ENCODE measurements at places on chromosomes 11 and 22.
A peak's percentile ranks its signal among the peaks of the same experiment; 100 is the strongest.

GRCh38 chr11:62419314-62419929 lies 589 bp downstream of the SCGB1A1 start:
- DNase-seq: no peak

DNA sequence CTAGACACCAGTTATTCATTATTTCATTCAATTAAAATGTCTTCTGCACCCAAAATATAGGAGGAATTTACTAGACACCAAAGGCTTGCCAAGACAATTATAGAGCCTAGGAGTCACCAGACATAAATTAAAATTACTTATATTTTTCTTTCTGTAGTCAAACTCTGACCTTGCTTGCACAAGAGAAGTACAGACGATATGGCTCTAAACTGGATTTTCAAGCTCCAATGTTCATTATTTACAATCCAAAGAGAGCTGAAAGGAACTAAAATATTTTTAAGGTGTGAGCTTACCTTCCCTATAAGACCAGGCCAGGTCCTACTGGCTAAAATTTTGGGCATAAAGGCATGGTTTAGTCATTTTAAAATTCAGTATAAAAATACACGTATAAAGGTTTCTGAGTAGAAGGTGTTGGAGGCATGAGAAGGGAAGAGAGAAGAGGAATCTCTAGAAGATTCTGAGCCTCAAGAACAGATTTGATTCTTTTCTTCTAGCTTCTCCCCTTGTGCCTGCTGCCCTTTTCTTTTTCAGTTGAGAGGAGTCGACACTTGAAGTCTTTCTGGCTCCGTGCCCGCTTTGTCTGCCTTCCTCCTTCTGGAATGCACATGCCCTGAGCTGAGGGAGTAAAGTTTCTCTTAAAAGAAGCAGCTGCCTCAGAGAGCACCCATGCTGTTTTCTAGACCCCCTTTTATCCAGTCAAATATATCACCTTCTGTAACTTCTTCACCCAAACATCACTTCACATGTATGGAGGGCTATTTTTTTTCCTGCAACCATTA lies 13.5 kb downstream of the C11orf97 start:
- DNase-seq: peak; percentile 78

- DNase-seq: no peak
These were observed 30.4 kb downstream of the DUSP8 start for GRCh38 chr11:1541474-1542204.

GRCh38 chr11:106683435-106683834 lies 334.8 kb downstream of the GUCY1A2 start:
- DNase-seq: no peak

DNA sequence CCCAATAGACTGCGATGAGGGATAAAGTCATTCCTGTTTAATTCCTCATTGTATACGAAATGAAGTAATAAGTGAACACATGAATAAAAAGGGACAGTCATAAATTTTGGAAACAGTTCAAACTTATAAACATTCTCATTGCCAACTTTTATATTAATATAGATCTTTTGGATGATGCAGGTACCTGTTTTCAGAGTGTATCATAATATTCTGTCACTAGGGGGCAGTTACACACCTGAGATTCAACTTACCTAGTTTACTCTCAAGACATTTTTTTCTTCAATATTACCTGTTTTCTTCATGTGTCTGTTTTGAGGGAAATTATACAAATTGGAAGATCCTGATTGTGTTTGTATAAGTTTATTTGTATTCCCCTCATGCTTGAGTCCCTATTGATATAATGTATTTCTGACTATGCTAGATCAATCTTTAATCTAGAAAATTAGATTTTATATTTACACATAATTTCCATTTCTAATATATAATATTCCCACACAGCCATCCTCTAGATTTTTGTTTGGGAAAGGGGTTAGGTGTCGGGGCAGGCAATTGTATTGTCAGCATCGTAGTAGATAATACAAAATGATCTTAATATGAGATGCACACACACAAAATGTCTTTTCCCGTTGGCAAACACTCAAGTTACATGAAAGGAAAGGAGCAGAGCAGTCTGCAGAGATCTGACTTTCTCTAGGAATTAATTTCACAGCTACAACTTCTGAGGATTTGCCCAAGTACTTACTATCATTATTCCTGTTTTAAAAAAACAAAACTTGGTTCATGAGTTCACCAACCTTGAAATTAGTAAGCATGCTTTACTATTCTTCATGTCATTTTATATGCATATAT lies 18.4 kb downstream of the FDX1 start:
- no peak for DNase-seq

GRCh38 chr11:78399136-78399535 lies 18.5 kb downstream of the GAB2 start:
- no peak for DNase-seq

DNA sequence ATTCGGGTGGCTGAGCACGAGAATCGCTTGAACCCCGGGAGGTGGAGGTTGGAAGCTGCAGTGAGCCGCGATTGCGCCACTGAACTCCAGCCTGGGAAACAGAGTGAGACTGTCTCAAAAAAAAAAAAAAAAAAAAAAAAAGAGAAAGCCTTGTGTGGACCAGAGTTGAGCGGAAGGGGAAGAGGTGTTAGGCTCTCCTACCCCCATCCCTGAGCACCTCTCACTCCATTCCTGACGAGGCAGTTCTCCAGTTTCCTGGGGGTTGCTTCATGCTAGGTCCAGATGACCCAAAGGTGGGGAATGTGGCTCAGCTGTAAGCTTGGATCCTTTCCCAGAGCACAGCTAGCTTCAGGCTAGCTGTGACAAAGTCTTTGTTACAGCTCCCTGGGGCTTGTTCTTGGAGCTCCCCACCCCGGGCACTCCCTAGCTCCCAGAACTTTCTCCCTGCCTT lies 8.8 kb upstream of the DNAL4 start:
- peak; percentile 71 for DNase-seq

Measured in LHCN-M2 (cell line).